Jurkat, Clone E6-1 (cell line): ENCODE measurements at places on chromosomes 3 and 15.

DNA sequence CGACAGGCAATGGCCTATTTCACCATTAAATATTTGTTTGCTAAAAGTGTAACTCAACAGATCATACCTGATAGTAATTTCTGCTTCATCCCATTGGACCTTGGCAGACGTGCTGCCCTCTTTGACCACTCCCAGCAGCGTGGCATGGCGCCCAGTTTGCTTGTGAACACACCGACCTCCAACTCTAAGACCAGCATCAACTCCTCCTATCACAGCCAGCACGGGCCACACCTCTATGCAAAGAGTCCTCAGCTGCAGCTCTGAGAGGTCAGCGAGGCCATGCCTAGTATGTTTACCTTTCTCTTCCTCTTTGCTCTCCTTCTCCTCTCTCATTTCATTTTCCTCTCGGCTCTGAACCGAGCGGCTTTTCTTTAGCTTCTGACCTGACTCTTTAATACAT is 80.6 kb downstream of the FBXL22 start:
- no peak for DNase-seq

- DNase-seq: no peak
Measured at GRCh38 chr15:67715170-67715569, 110.1 kb upstream of the SKOR1 start.

DNA sequence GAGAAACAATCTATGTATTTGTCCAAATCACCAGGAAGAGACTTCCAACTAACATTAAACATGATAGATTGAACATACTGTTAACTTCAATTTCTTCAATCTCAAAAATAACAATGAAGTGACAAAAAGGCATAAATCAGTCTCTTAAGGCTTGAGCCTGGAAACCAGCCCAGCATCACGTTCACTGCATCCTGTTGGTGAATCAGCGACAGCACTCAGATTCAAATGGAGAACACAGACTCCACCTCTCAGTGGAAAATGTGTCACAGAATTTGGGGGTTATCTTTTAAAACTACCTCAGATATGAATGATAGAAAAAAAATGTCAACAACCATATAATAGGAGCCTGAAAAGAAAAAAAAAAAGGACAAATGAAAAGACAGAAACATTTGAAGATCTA is 212.0 kb downstream of the MINAR1 start:
- DNase-seq: no peak

DNA sequence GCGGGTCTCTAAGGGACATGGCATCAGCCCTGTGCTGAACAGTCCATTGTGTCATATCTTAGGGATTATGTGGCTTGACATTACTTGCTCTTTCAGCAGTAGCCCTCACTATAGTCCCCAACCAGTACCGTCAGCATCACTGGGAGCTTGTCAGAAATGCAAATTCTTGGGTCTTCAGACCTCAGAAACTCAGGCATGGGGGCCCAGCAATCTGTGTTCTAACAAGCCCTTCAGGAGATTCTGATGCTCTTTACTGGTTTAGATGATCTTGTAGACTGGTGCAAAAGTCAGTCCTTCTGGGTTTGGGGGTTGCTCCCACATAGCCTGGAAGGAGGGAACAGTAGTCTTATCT is 39.0 kb upstream of the TRAK1 start:
- DNase-seq: no peak

GRCh38 chr3:51715231-51715976 is 8.5 kb downstream of the GRM2 start:
- DNase-seq: no peak

GRCh38 chr3:152319831-152320617 is 51.3 kb downstream of the MBNL1 start:
- no peak for DNase-seq

DNA sequence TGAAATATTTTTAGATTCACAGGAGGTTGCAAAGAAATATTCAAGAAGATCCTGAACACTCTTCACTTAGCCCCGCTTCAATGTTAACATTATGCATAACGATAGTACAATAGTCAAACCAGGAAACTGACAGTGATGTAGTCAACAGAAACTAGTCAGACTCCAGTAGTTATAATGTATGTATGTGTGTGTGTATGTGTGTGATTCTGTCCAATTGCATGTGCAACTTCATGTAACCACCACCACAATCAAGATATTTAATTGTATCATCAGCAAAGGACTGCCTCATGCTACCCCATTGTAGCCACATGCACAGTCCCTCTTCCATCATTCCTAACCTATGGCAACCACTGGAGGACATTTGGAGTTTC is 77.9 kb downstream of the APBA2 start:
- DNase-seq: no peak

DNA sequence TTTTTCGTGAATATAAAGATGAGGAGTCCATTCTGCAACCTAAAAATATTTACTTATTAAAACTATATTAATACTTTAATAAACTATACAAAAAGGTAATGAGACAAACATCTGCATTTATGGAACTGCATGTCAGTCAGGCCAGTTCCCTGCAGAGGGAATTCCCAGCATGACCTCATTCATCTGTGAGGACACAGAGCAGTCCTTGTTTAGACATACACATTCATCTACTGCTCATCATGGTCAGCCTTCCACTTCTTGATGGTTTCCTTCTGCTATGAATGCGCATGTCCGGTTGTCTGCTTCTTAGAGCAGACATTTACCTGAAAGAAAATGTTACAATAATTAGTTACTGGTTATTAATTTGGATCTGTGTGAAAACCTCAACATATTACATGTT is 3.3 kb upstream of the ACTR8 start:
- no peak for DNase-seq

- no peak for DNase-seq
Measured at GRCh38 chr3:148923592-148923991, 58.5 kb downstream of the CPA3 start.

DNA sequence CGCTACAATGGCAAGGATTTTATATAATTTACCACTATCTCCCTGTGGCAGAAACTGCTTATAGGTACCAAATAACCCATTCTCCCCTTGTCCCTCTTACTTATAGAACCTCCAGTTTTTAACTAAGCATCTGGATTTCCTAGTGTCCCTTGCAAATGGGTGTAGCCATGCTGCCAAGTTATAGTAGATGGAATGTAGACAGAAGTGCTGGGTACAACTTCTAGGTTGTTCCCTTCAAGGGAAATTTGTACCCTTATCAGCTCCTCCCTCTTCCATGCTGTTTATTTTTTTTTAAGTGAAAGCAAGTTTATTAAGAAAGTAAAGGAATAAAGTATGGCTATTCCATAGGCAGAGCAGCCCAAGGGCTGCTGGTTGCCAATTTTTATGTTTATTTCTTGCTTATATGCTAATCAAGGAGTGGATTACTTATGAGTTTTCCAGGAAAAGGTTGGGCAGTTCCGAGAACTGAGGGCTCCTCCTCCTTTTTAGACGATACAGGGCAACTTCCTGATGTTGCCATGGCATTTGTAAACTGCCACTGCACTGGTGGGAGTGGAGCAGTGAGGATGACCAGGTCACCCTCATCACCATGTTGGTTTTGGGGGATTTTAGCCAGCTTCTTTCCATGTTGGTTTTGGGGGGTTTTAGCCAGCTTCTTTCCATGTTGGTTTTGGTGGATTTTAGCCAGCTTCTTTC is 40.1 kb upstream of the TM4SF19 start:
- no peak for DNase-seq

DNA sequence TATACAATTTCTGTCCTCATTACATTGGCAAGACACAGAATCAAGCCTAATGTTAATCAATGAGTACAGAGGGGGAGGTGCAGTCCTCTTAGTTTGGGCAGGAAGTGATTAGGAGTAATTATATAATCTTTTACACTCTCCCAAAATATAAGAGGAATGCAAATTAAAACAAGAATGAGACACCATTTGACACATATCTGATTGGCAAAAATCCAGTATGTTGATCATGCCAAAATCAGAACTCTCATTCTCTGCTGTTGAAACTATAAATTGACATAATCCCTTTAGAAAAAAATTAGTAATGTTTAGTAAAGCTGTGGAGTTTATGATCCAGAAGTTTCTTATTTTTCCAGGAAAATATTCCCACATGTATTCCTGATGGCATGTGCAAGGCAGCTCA is 373.4 kb downstream of the EPHA6 start:
- DNase-seq: no peak

DNA sequence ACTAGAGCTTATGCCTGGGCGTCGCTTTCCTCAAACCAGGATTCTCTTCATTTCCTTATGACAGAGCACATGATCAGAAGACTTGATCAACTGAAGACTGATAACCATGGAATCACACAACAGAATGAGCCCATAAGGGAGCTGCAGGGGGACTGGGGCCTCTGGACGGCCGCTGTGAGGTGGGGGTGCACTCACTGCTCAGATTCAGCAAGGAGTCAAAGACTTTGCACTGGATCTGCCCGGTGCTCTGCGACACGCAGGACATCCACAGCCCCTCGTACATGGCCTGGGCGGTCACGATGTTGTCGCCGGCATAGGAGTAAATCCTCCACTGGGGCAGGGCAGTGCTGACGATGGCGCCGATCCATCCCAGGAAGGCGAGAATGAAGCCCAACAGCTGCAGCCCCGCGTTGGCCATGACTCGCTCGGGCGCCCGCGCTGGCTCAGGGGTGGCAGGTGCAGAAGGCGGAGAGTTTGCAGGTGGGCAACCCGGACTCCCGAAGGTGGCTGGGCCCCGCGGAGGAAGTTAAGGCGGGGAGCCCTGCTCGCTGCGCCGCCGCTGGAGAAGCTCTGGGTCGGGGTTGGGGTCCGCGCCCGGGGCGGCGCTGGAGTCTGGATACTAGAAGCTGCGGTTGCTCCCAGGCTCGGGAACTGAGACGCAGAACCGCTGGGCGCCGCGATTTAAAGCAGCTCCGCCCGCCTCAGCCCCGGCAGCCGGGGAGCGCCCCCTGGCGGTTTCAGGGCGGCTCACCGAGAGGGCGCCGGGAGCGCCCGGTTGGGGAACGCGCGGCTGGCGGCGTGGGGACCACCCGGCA is at the start of gene CLDN1:
TSS of gene CLDN1 (minus strand) at position 658 of the 815 bp plus-strand sequence. CDS start at position 418, 240 bp downstream.
- DNase-seq: peak; percentile 17

DNA sequence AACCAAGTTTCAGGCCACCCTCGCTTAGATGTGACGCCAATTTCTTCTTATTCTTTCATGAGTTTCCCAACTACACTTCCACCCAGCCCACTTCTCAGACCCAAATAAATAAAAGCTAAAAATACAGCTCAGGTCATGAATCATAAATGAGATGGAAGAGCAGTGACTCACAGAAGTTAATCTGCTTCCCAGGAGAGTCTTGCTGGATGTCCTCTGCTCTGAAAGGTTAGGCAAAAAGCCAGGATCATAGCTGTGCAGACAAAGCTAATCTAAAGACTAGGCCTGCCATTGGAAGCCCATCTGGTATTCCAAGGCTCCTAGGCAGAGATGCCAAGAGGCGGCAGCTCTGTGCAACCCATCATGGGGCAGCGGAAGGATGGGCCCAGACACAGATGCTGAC is 24.1 kb downstream of the SHC4 start:
- DNase-seq: no peak

GRCh38 chr3:50147016-50147415 is 8.1 kb upstream of the SEMA3F start:
- DNase-seq: no peak

- DNase-seq: no peak
Measured at GRCh38 chr15:56933410-56933809, 15.0 kb downstream of the TCF12 start.

- no peak for DNase-seq
Measured at GRCh38 chr3:62882676-62883200, 7.5 kb upstream of the CADPS start.

DNA sequence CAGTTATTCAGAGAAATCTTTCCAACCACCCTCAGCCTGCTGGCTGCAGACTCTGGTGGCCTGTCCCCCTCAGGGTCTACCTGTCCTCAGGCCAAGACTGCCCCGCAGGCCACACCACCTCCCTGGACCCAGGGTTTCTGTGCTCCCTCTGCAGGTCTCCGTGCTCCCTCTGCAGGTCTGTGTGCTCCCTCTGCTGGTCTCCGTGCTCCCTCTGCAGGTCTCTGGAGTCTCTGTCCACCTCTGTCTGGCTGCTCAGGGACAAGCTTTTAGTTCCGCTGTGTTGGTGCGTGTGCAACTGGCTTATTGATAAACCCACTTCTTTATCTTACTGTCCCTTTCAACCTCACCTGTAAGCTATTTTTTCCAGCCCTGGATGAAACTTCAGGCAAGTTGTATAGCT is 30.1 kb downstream of the BDH1 start:
- DNase-seq: no peak

DNA sequence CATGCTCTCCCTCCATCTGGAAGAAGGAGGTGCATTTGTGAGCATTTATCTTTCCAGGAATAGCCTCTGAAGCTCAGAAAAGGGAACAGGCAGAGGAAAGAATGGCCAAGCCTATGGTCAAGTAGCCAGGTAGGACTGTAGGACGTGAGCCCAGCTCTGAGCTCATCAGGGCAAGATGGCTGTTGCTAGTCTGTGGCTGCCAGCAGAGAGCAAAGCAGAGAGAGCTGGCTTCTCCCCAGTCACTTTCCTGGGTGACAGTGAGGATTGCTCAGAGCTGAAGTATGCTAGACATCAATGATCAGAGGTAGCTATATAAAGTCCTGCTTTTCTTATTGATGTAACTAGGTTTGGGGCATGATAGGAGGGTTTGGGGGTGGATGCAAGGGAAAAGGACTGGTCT is 146.1 kb upstream of the SLC24A5 start:
- DNase-seq: no peak

- no peak for DNase-seq
Measured at GRCh38 chr3:37492468-37492867, 318.1 kb upstream of the LRRFIP2 start.

GRCh38 chr3:186185194-186185787 is 76.4 kb upstream of the ETV5 start:
- DNase-seq: peak; percentile 85

GRCh38 chr3:153967260-153967659 is 153.9 kb upstream of the ARHGEF26 start:
- no peak for DNase-seq

- DNase-seq: no peak
Measured at GRCh38 chr15:81880833-81881232, 165.0 kb downstream of the MEX3B start.

GRCh38 chr3:73656241-73656890 is 31.6 kb upstream of the PDZRN3 start:
- DNase-seq: no peak

- no peak for DNase-seq
Measured at GRCh38 chr15:63593705-63594671, 3.2 kb upstream of the FBXL22 start.

DNA sequence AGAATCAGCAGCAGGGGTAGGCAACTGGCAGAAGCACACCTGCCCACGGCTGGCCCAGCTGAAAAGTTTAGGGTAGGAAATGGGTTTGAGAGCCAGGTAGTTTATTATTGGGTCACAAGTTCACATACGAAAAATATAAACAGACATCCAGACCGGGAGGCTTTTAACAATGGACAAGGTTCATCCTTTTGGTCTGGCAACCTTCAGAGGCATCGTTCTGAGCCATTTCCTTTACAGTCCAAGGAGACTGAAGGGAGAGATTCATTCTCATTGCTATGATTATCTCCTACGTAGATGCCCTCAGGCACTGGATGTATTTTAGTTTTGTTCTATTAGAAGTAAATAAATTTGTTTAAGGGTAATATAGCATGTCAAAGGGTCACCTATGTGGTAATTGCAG is 248.0 kb upstream of the THBS1 start:
- DNase-seq: no peak

- no peak for DNase-seq
Measured at GRCh38 chr15:95371664-95372063, 958.8 kb upstream of the NR2F2 start.

- DNase-seq: no peak
Measured at GRCh38 chr3:131899021-131899420, 135.8 kb downstream of the CPNE4 start.
